A549 (cell line): ENCODE measurements at places on chromosomes 4 and X. TPM values are rescaled to one million over a fixed set of nuclear protein-coding genes. Genes with fewer than 3 reads are reported as not detected.

Gene NDST3
- not detected in 3 replicates for polyA plus RNA-seq

Gene TLR1
- polyA plus RNA-seq, result 0.83 to 1.2 TPM (median 0.86 TPM) in 3 replicates

Gene TMEM31
- polyA plus RNA-seq, result not detected in 3 replicates

- no peak for DNase-seq
Observed at GRCh38 chrX:70043685-70044084, 6.1 kb downstream of the AWAT2 start.

DNA sequence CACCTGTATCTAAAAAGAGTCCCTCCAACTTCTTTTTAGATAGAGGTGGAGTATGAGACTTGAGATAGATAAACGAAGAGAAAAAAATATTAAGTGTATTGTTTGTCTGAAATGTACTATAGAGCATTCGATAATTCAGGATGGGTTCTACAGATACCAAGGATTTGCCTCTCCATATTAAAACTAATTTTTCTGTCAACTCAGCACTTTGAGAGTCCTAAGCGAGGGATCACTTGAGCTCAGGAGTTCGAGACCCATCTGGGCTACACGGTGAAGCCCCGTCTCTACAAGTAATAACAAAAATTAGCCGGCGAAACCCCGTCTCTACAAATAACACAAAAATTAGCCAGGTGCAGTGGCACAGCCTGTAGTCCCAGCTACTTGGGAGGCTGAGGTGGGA is 1.5 kb downstream of the DNAAF6 start:
- no peak for DNase-seq

- DNase-seq, result no peak
Observed at GRCh38 chrX:9729171-9729885, 36.3 kb downstream of the GPR143 start.

- peak; percentile 55 for DNase-seq
Observed at GRCh38 chrX:17242470-17242869, 132.5 kb upstream of the NHS start.

Gene GPR82
- not detected in 3 replicates for polyA plus RNA-seq

DNA sequence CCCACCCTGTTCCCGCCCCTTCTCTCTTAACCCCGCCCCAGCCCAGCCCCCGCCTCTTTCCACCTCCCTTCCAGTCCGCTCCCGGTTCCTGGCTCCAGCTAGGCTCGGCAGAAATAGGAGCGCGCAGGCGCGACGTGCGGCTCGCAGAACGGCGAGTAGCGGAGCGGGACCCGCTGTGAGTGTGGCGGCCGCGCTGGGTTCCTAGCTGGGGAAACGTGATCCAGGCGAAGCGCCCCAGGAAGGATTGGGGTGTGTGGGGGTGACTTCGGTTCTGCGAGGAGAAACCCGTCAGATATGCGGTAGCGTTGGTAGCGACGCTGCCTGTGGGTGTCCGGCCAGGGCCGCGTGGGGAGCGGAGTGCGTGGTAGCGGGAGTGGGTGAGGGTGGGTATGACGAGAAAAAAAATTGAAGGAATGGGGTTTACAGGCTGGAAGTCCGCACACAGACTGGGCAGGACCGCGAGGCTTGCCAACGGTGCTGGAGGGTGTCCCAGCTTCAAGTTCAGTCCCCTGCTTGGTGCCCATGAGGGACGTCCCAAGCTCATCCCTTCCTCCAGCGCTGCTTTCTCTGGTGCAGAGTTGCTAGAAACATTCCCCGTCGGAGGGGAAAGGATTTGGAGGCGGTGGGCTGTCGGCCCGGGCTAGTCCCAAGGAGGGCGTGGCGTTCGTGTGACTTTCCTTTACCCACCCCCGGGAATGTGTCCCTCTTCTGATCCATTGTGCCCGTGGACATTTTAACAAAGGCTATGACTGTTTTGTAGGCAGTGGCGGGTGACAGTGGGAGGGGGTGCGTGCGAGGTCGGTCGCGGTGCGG is at the start of gene PRRG1:
PRRG1 (plus strand) TSS at position 144 of the 813 bp plus-strand sequence. CDS start 56,886 bp downstream, outside the sequence.
- DNase-seq, result peak; percentile 80
